ENCODE measurements at places on chromosomes 3 and 15.

DNA sequence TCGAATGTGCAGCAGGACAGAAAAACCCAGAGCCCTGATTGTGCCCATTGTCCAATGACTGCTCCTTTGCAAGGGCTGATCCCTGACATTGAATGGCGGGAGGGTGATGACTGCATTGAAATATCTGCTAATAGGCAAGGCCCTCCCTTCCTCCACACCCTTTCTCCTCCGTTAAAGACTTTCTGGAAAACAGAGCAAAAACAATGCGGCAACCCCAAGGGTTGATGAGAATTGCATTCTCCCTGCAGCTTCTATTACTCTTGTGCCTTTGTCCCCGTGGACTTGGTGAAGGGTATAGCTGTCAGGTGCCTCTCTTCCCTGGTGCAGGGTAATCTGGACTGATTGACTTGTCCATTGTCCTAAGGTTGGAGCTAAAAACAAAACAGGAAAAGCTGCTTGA, 71.8 kb downstream of the THSD4 start:
- no peak for DNase-seq

DNA sequence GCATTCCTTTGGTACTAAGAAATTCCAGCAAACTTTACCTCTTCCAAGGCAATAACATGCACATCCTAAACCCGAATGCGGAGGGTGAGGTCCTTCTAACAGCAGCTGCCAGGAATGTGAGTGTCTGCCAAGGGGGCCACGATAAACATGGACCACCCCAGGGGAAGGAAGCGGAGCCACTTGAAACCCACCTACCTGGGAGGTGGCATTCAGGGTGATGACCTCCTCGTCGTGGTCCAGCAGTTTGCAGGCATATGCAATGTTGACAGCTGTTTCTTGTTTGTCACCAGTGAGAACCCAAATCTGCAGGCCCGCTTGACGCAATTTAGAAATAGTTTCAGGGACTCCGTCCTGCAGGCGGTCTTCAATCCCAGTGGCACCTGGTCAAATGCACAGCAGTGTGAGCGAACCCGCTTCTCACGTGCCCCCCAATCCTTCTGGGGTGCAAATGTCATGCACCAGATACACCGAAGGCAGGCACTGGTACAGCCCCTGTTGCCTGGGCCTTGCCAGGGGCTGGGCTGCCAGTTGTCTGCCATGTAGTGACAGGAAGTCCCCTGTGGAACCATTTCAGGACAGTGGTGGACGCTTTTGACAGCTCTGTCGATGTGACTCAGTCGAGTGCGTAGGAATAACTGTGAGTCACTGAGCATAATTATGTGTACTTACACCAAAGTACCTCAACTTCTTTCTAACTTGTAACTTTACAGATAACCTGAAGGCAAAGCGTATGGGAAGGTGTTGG, 161.2 kb downstream of the ATP10A start:
- DNase-seq: no peak

- DNase-seq: no peak
Observed at GRCh38 chr3:110859336-110859735, 212.3 kb upstream of the NECTIN3 start.

GRCh38 chr3:179666436-179667035, 13.7 kb downstream of the USP13 start:
- DNase-seq: no peak

GRCh38 chr3:44234648-44235268, 6.9 kb upstream of the TOPAZ1 start:
- no peak for DNase-seq

DNA sequence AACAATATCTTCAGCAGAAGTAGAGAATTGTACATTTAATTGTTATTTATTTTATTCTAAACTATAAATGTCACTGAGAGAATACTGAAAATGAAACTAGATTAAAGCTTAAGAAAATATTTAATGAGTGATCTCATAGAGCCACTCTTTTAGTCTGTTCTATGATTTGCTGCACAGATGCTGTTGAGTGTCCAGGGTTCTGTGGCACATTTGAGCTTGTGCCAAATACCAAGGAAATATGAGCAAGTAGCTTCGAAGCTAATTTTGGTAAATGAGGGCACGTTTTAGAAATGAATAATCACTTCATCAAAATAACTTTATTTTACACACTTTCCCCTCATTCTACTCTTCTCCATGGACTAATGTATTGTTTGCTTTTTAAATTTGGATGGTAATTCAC, 53.6 kb upstream of the THRB start:
- DNase-seq: no peak

DNA sequence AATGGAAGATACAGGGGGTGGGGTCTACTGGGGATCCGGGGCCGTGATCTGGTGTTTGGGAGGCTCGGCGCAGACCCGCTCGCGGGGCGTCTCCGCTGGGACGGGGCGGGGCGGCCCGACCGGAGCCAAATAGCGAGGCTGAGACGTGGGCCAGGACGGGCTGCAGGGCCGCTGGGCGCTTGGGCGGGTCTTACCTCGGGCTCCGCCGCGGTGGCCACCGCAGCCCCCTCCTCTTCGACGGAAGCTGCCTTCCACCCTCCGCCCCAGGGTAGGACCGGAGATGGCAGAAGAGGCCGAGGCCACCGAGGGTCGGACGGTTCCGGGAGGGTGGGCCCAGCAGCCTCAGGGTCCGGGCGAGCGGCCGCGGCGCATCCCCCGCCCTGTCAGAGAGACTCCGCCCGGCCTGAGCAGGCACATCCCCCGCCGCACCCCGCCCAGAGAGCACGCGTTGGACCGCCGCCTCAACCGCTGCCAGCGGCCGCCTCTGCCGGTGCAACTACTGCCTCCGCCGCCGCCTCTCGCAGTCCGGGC, 399 bp downstream of the MYO9A start:
- no peak for DNase-seq

GRCh38 chr3:13537909-13538296, 11.0 kb upstream of the FBLN2 start:
- DNase-seq: no peak

GRCh38 chr15:92385096-92385495, 8.6 kb upstream of the ST8SIA2 start:
- no peak for DNase-seq

DNA sequence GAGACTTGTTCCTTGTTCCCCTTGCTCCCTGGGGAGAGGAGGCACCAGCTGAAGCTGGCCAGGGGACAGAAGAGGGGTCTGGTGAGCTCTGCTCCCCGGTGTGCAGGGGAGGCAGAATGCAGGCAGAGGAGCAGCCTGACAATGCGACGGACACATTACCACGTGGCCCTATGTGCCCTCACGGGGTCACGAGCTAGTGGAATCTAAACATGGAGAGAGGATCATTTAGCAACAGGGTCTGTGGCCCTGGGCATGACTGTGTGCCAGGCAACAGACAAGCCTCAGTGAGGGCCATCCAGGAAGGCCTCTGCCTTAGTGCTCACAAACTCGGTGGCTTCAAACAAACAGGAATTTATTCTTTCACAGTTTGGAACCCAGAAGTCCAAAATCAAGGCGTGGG, 8.5 kb upstream of the MUC4 start:
- no peak for DNase-seq

DNA sequence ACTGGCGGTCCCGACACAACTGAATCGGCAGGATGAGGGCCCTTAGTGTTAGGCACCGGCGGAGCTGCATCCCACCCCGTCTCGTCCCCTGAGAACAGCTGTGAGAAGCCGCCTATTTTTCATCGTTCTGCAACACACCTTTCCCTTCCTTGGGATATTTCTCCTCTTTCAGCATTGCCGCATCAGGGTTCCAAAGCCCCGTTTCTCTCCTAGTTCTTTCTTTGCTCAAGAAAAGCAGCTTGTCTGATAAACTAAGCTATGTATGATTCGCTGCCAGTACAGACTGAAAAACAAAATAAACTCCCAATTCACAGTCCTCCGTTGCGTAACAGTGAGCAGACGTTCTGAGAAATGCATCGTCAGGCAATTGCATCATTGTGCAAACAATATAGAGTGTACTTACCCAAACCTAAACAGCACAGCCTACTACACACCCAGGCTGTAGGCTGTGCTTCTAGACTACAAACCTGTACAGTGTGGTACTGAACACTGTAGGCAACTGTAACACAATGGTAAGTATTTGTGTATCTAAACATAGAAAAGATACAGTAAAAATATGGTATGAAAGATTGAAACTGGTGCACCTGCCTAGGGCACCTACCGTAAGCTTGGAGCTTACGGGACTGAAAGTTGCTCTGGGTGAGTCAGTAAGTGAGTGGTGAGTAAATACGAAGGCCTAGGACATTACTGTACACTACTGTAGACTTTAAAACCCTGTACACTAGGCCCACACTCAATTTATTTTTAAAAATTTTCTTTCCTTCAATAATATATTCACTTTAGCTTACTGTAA, 8.9 kb upstream of the ADAMTS17 start:
- DNase-seq: no peak

All from stimulated activated CD8-positive, alpha-beta memory T cell treated with anti-CD3 and anti-CD28 coated beads, Interleukin-7, amount 100 ng/mL, for 4 hours (primary cell).